Nephron progenitor cell (in vitro differentiated cells): ENCODE measurements at places on chromosomes 11 and 22.

DNA sequence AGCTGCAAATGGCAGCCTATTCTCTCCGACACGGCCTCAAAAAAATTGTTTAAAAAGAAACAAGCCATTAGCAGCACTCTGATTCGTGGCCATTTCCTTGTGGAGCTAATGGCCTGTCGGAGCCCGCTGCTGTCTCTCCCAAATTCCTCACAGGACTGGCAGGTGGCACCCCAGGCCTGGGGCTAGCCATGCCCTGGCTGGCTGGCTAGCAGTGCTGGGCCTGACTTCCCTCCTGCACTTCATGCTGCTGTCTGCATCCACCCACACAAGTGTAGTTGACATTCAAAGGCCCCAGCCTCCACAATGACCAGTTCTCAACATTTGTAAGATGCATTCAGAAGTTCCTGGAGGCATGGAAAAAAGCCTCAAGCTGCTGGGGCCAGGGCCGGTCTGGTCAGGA lies 61.5 kb downstream of the SMCO4 start:
- no peak for DNase-seq

GRCh38 chr11:75270896-75271418 lies 30.4 kb downstream of the TPBGL start:
- no peak for DNase-seq

DNA sequence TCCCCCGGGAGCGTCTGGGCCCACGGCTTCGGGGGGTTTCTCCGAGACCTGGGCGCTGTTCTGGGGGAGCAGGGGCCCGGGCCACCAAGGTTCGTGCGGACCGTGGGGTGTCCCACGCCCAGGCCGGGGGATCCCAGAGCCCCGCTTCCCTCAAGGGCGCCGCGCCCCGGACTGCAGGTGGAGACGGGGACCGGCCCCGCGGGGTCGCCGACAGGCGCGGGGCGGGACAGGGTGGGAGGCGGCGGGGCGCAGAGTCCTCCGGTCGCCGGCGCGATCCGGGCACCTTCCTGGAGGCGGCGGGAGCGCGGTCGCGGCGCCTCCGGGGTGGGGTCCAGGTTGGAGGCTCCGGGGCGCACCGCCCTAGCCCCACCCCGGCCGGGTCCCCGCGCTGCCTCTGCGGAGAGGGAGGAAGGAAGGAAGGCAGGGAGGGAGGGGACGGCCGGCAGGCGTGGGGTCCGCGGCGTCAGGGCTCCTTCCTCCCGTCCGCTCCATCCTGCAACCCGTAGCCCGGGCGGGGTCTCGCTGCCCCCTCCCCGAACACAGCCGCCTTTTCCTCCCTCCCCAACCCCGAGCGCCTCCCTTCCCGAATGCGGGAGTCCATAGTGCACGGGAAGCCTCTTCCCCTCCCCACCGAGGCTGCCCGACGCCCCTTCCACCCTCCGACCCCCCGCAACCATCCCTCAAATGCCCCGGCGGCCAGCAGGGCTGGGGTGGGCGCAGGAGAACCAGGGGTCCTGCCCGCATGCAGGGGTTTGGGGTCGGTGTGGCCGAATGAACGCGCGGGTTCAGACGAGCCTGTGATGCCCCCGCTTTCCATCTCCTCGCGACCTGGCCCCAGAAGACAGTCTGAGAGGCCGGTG lies 4.3 kb upstream of the ZBED4 start:
- peak; percentile 26 for DNase-seq

GRCh38 chr11:68118706-68119448 lies 2.3 kb downstream of the CHKA start:
- no peak for DNase-seq

DNA sequence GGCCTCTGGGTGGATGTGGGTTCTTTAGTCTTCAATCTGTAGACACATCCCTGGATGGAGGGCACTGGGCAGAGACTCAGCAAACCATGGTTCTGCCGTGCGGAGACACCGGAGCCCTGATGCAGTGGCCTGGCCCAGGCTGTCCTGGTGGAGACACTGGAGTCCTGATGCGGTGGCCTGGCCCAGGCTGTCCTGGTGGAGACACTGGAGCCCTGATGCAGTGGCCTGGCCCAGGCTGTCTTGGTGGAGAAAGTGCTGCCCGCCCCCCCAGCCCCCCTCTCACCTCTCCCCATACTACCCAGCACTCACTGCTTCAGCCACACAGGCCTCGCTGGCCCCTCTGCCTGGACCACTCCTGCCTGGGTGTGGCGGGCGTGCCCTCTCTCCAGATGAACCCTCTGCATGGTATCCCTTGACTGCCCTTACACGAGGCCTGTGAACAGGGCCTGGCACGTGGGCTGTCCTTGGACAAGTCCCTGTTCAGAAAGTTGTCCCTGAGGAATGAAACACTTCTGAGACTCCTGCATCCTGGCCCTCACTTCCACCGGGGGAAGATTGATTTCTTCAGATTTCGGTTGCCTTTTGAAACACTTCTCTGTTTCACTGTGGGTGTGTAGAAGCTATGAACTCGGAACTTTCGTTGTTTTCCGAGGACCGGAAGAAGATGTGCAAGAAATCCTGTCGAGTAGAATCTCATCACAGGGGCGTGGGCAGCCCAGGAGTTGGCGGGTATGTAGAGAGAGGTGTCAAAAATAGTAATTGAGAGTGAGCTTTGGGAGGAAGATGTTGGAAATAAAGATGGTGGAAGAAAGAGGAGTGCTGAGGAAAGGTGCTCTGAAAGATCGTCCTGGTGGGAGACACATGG lies 26.2 kb downstream of the IGHMBP2 start:
- no peak for DNase-seq
